ENCODE measurements at places on chromosomes 5 and 9. TPM values are rescaled to one million over a fixed set of nuclear protein-coding genes. Genes with fewer than 3 reads are reported as not detected.

- DNase-seq = no peak
- H3K4me3 ChIP-seq = no peak overlapping the region
- H3K4me1 ChIP-seq = no peaks in the 10 kb centered on the region
- H3K36me3 ChIP-seq = no peaks in the 10 kb centered on the region
Measured at GRCh38 chr5:110053824-110054223, 364.1 kb downstream of the MAN2A1 start.

- H3K27me3 ChIP-seq = no peaks in the 10 kb centered on the region
- H3K4me1 ChIP-seq = no peaks in the 10 kb centered on the region
- no peaks in the 10 kb centered on the region for H3K36me3 ChIP-seq
- peak within 1 kb of the TSS; percentile 64 for H3K4me3 ChIP-seq
- H3K27ac ChIP-seq = peak within 1 kb of the TSS; percentile 81
Measured at GRCh38 chr5:150904479-150905311, at the start of gene ZNF300. ZNF300 (minus strand) TSS chr5:150904980; CDS start chr5:150903155, 1,825 bp downstream.

DNA sequence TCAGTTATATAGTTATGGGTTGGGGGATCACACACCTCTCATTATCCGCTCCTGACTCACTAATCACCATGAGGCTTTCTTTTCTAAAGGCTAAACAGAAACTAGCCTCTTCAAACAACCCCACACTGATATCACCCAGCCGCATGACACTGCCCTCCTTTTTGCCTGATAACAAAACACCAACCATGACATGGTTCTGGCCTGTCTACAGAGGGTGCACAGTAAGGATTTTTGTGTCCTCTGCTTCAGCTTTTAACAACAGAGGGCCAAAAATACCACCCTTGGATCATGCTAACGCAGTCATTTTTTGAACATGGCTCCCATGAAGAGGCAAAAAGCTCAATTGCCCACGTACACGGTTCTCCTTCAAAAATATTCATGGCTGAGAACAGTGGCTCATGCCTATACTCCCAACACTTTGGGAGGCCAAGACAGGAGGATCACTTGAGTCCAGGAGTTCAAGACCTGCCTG lies 4.0 kb downstream of the CMBL start:
- no peak for DNase-seq
- H3K27me3 ChIP-seq = no peaks in the 10 kb centered on the region
- no peaks in the 10 kb centered on the region for H3K4me1 ChIP-seq

GRCh38 chr5:147223948-147224791 lies 10.7 kb upstream of the STK32A start:
- H3K4me3 ChIP-seq = no peak overlapping the region
- H3K27me3 ChIP-seq = no peaks in the 10 kb centered on the region
- no peaks in the 10 kb centered on the region for H3K36me3 ChIP-seq
- H3K27ac ChIP-seq = no peak overlapping the region

DNA sequence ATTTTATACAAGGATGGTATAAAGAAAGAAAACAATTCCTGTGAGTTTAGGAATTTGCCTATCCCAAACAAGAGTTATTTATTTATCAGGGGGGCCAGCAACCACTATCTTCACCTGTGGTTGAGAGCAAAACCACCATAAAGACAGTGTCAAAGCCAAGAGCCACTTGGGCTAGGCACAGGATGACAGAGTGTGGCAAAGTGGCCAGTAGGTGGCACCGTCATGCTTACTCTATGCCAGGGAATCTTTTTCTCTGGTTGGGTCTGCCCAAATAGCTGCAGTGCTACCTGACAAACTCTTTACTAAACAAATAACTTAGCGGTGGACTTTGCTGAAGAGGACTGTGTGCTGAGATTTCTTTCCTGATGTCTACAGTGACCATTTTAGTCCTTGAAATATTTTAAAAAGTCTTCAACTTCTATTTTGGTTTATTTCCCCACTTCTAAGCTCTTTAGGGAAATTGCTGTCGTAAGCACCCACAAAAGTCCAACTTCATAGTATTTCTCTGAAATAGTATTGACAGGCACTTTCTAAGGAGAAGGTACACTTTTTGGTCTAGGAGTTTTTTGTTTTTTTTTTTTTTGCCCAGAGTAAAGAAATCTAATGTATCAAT lies 285.0 kb downstream of the RFX3 start:
- no peak overlapping the region for H3K4me3 ChIP-seq
- H3K4me1 ChIP-seq = no peaks in the 10 kb centered on the region

DNA sequence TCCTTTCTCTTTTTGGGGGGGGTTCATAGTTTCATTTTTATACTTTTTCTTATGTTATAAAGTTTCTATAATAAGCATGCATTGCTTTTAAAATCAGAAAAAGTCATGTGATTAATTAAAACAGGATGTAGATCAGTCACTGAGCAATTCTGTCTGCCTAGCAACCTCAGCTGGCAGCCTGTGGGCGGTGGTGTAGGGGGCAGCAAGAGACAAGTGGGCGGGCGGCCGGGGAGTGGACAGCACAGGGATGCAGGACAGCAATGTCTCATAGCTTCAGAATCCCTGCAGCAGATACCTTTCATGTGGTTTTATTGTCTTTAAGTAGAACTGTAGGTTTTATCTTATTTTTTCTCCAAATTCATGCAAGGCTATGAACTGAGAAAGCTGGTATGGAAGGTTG lies 101.9 kb upstream of the S1PR3 start:
- no peak overlapping the region for H3K4me3 ChIP-seq
- no peaks in the 10 kb centered on the region for H3K27me3 ChIP-seq
- H3K4me1 ChIP-seq = no peaks in the 10 kb centered on the region
- no peak overlapping the region for H3K27ac ChIP-seq

- H3K4me3 ChIP-seq = no peak overlapping the region
- no peaks in the 10 kb centered on the region for H3K27me3 ChIP-seq
- no peaks in the 10 kb centered on the region for H3K4me1 ChIP-seq
Measured at GRCh38 chr5:177269976-177270375, 33.5 kb downstream of the RAB24 start.

DNA sequence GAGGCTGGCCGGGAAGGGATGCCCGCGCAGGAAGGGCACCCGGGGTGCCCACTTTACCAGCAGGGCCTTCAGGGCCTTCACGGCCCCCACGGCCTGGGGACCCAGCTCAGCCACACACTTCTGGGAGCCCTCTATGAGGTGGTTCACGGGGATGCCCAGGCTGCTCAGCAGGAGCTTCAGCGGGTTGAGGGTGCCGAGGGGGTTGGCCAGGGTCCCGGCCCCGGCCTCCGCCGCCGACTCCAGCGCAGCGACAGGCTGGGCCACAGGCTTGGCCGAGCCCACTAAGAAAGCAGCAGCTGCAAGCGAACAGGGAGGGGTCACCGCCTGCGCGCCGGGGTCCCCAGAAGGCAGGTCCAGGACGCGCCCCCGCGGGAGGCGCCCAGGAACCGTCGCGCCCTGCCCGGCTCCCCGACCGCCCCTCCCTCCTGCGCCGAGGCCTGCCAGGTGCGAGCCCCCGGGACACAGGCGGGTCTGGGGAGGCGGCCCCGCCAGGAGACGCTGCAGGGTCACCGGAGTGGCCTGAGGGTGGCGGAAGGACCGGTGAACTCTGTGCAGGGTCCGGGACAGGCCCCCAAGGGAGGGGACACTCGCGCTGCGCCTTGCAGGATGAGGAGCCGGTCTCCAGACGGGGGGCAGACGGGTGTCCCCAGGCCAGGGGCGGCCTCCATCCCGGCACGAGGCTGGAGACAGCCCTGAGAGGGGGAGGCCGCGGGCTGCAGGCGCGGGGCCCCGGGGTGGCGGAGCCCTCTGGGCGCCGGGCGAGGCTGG lies 572 bp downstream of the SCGB3A1 start:
- H3K27ac ChIP-seq = no peak overlapping the region
- no peaks in the 10 kb centered on the region for H3K4me1 ChIP-seq
- H3K36me3 ChIP-seq = no peaks in the 10 kb centered on the region
- H3K4me3 ChIP-seq = no peak overlapping the region
- H3K27me3 ChIP-seq = peaks cover 3% of the 10 kb centered on the region

- DNase-seq = no peak
- H3K27ac ChIP-seq = no peak overlapping the region
- no peaks in the 10 kb centered on the region for H3K27me3 ChIP-seq
- no peaks in the 10 kb centered on the region for H3K36me3 ChIP-seq
Measured at GRCh38 chr9:131191857-131192256, 66.5 kb downstream of the NUP214 start.

- H3K4me3 ChIP-seq = no peak overlapping the region
- no peak overlapping the region for H3K27ac ChIP-seq
- no peak for DNase-seq
- no peaks in the 10 kb centered on the region for H3K27me3 ChIP-seq
Measured at GRCh38 chr5:75331-76320, 16.3 kb upstream of the PLEKHG4B start.

DNA sequence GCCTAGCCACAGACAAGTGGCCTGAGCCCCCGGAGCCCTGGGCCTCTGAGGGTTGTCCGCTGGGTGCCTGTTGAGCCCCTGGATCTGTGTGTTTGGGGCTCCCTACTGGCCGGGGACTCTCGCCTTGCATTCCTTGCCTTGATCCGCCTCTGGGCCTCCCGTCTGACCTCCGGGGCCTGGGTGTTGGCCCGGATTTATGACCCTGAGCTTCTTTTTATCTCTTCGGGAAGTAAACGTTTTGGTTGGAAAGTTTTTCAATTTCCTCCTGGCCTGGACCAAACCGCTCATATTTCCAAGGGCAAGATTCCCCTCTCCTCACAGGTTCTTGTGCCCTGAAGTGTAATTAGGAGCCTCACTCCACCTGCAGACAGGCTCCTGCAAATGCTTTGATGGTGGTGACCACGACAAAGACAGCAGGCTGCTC lies 69.3 kb upstream of the EGFLAM start:
- H3K36me3 ChIP-seq = no peaks in the 10 kb centered on the region
- DNase-seq = no peak
- H3K4me1 ChIP-seq = no peaks in the 10 kb centered on the region
- no peak overlapping the region for H3K4me3 ChIP-seq
- no peaks in the 10 kb centered on the region for H3K27me3 ChIP-seq
- no peak overlapping the region for H3K27ac ChIP-seq

- no peaks in the 10 kb centered on the region for H3K36me3 ChIP-seq
- H3K27me3 ChIP-seq = no peaks in the 10 kb centered on the region
- H3K27ac ChIP-seq = peak overlapping the region; percentile 91
- peaks cover 29% of the 10 kb centered on the region for H3K4me1 ChIP-seq
Measured at GRCh38 chr5:172901012-172901780, 58.0 kb upstream of the RPL26L1 start.

GRCh38 chr9:13070612-13071595 lies 208.6 kb downstream of the MPDZ start:
- no peak overlapping the region for H3K4me3 ChIP-seq
- H3K27me3 ChIP-seq = no peaks in the 10 kb centered on the region
- no peaks in the 10 kb centered on the region for H3K36me3 ChIP-seq
- no peak overlapping the region for H3K27ac ChIP-seq
- no peaks in the 10 kb centered on the region for H3K4me1 ChIP-seq

DNA sequence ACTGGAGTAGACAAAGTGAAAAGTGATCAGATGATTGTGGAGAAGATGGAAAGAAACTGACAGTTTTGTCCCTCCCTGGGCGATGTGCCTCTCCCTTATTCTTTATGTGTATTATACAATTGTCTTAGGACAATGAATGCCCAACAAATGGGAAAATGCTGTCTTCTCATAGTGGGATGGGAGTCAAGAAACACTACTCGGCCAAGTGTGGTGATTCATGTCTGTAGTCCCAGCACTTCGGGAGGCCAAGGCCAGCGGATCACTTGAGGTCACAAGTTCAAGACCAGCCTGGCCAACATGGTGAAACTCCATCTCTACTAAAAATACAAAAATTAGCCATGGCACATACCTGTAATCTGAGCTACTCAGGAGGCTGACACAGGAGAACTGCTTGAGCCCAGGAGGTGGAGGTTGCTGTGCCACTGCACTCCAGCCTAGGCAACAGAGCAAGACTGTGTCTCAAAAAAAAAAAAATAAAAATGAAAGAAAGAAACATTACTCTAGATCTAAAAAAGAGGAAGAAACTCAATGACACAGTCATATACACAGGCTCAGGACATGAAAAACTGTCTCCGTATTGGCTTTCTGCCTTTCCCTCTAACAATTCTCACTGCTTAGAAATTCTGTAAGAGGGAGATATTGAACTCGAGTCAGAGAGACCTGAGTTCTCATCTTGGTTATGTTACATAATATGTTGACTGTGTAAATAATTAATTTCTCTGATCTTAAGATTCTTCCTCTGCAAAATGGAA lies 67.9 kb upstream of the TARS1 start:
- no peak overlapping the region for H3K27ac ChIP-seq
- no peak for DNase-seq
- H3K4me1 ChIP-seq = no peaks in the 10 kb centered on the region

DNA sequence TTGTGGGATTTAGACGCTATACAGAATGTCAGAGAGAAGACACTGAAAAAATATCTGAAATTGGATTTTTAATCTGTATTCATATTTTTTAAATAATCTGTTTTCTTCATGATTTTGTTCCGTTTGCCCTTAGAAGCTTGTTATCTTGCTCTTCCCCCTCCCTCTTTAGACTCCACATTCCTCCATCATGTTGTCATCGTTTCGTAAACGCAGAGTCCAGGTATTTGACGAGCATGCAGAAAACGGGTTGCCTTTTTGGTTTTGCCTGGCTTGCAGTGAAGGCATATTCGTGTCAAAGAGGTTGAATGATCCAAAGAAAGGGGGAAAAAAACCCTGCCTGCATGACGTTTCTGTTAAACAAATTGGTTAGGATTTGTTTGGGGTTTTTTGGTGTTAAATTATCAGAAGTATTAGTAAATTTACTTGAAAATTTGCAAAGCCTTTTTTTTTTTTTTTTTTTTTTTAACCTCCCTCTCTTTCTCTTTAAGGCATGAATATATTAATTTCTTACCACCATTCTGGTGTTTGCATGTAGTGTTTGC lies 2.9 kb downstream of the SPTAN1 start:
- peak; percentile 58 for DNase-seq
- H3K4me3 ChIP-seq = peak overlapping the region; percentile 81
- H3K27me3 ChIP-seq = no peaks in the 10 kb centered on the region
- H3K27ac ChIP-seq = peak overlapping the region; percentile 96

GRCh38 chr9:128370367-128370751 lies 815 bp upstream of the URM1 start:
- no peaks in the 10 kb centered on the region for H3K36me3 ChIP-seq
- no peaks in the 10 kb centered on the region for H3K27me3 ChIP-seq
- DNase-seq = no peak
- H3K4me3 ChIP-seq = peak overlapping the region; percentile 97
- peaks cover 5% of the 10 kb centered on the region for H3K4me1 ChIP-seq

DNA sequence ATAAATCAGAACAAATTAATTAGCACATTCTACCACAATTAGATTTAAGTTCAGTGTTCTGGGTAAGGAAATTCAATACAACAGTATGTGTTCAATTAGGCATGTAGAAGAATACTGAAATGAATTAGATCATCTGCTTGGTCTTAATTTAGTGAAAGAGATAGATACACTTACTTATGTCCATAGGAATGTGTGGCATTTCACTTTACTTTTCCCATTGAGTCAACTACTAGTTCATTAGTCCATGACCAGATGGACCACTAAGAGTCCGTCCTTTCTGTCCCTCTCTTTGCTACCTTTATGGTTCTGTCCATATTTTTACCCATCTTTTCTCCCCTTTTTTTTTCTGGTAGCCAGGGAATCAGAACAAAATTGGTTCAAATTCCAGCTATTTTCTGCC lies 276.9 kb downstream of the OSTF1 start:
- no peak overlapping the region for H3K4me3 ChIP-seq
- no peak overlapping the region for H3K27ac ChIP-seq

Gene GALT
- total RNA-seq = 82.9 TPM

Gene HNRNPH1
- 237 TPM for total RNA-seq

Gene PKN3
- total RNA-seq = 19.5 TPM

Gene WDR38
- not detected for total RNA-seq

Gene OMD
- total RNA-seq = 8.5 TPM

Gene ZDHHC11
- total RNA-seq = not detected

Gene IL9
- total RNA-seq = not detected

Gene IRGM
- not detected for total RNA-seq

Gene CD180
- total RNA-seq = 0.37 TPM

All from uterus (tissue), 4 donors.